ENCODE measurements at places on chromosomes 5 and 9. TPM values are rescaled to one million over a fixed set of nuclear protein-coding genes. Genes with fewer than 3 reads are reported as not detected.
A peak's percentile ranks its signal among the peaks of the same experiment; 100 is the strongest.

ANKRD34B gene
- total RNA-seq = not detected

COL23A1 gene
- total RNA-seq = not detected

DNA sequence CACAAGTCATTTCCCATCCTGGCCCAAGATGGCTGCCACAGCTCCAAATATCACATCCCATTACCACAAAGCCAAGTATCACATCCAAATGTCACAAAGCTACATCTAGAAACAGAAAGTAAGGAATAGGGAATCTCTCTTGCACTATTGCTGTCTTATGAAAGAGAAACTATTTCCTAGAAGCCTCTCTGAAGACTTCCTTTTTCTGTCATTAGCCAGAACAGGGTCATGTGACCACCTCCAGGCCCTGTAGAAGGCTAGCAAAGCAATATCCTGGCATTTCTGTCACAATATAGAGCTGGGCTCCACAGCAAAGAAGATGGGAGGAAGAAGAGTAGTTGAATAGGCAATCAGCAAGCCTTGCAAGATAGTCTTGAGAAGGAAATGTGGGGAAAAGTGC, 99.2 kb downstream of the SH3TC2 start:
- DNase-seq = no peak

DNA sequence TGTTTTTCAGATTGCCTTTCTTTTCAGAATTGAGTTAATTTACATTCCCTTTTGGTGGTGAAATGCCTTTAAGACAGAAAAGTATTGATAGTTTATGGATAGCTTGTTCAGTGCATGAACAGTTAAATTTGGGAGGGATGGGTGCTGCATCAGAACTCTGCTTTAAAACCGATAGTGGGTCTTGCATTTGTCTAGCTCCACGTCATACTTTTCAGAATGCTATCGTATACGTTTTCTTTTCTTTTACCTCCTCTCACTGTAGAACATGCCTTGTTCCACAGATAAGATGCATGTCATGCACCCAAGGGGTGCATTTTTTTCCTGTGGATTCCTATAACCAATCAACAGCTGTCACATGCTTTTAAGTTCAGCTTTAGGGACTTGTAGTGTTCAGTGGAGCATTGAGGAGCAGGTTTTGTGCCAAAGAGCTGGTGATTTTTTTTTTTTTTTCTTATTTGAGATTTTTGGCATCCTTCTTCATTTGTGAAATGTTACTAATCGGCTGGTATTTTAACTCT, 2.3 kb downstream of the SLC44A1 start:
- no peak for DNase-seq

DMRTA1 gene
- 4.4 TPM for total RNA-seq

GRCh38 chr5:139075066-139076050, 122.8 kb downstream of the SIL1 start:
- DNase-seq = no peak

GRCh38 chr5:97839341-97840086, 656.5 kb upstream of the RIOK2 start:
- DNase-seq = no peak

DNA sequence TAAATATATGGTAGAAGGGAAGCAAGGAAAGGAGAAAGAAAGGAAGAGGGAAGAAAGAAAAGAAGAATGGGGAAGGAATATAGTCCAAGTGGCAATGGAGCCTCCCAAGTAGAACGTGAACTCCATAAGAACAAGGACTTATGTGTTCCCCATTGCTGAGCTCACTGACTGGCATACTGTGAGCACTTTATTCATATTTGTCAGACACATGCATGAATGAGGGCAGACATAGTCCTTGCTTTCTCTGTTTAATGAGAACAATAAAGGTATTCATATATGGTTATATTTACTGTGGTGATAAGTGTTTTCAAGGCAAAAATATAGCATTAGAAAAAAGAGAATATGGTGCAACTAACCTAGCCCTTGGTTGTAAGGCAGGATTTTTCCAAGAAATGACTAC, 23.6 kb upstream of the HMHB1 start:
- DNase-seq = no peak

DNA sequence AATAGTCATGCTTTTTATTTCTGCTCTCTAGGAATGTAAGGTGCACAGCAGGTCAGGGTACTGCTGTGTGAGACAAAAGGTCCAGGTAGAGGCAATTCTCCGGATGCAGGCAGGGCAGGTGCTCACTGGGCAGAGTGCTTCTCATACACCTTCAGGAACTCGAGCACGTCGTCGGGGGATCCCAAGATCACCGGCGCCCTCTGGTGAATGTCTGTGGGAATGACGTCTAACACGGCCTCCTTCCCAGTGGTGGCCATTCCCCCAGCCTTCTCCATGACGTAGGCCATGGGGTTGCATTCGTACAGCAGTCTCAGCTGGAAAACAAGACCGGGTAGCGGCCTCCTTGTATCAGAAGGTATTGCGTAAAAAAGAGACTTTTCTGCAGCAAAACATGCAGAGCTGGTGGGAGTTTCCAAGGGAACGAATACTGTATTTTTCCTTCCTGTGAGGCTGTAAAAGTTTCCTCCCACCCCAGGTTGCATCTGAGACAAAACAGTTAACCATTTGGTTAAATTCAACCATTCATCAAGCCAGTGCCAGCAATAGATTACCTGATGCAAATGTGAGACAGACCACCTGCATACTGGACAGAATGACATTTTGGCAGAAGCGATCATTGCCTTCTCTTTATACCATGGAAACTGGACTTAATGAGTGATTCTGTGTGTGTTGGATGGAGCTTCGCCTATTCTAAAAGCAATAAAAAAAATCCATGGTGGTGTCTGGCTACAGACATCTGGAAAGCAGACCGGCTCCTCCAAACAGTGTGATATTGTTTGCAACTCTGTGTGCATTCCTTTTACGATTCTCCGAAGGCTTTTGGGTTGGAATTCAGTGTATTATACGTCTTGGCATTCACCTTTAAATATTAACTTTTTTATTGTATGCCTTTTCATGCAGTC, 9.9 kb upstream of the FBP2 start:
- peak; percentile 75 for DNase-seq

DNA sequence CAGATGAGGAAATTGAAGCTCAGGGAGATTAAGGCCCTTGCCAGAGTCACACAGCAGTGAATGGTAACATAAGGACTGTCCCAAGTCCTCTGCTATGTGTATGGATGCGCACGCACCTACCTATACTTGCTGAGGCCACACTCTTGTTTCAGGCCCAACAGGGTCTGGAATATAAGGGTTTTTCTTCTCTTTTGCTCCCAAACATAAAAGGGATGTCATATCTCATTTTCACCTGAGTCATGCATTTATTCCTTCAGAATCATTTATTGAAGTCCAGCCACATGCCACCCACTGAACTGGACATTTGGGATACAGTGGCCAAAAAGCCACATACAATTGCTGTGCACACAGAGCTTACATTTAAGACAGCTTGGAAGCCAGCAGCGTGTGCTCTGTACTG, 92.0 kb downstream of the SH3TC2 start:
- no peak for DNase-seq

NELFB gene
- total RNA-seq = 34.2 TPM

Measured in body of pancreas (tissue), 4 donors.